EH (cell line): ENCODE measurements at places on chromosomes 1 and 21.

GRCh38 chr1:53578358-53578757, 119.2 kb downstream of the DMRTB1 start:
- peak; percentile 42 for DNase-seq

DNA sequence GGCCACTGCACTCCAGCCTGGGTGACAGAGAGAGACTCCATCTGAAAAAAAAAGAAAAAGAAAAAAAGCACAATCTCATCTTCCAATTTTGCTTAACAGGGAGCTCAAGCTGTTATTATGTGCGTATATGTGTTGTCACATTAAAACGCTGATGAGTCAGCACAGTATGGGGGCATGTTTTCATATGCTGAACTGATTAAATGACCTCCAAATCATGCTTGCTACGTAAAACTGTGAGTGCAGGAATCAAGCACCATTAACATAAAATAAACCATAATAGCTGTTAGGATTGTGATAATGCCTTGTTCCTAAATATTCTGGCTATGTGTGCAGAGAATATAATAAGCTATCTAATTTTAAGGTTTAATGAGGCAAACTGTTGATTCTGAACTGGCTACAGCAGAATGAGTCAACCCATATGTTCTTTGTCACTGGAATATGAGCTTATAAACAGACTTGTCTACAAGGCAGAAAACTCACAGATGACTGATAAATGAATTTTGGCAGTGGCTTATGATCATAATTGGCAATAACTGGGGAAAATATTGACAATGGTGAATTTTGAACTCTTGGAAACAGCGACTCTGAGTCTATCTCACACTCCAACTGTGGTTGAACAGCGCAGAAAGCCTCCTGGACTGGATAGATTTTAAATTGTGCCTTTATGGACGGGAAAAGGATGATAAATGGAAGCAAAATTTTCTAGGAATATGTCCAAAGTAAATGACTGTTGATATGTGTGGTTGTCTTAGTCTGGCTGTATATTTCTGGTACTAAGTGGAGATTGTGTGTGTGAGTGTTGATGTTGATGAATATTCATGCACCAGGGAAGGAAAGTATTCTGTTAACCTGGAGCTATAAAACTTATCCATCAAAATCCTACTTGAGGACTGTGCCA, 75.5 kb downstream of the VCAM1 start:
- DNase-seq: peak; percentile 45

DNA sequence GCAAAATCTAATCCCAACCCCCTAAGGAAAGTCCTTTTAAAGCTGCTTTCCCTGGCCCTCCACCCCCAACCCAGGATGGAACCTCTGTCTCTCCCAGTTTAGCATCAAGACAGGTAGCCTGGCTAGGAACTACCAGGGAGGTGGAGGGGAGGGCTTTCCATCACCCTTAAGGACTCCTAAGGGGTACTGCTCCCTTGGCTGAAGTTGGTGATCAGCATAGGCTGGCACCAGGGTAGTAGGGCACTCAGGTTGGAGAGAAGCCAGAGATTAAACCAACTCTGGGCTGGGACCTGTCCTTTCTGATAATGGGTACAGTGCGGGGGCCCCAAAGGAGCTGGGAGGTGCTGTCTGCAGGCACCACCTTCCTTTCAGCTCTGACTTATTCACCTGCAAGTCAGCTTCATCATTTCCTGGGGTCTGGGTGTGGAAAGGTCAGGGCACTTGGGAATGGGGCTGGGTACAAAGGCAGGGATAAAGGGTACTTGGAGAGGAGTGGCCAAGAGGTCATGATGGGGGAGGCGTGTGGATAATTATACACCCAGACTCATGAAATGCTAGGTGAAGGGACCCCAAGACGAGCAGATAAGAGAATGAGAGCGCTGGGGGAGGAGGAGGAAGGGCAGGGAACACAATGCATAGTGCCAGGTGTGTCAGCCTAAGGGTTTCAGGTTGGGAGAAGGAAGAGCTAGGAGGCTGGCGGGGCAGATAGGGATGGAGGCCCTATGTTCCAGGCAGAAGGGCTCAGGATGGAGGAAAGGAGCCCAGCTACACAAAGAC, 1.2 kb downstream of the ARHGEF2 start:
- no peak for DNase-seq

- peak; percentile 33 for DNase-seq
These were observed 90.2 kb upstream of the NGF start for GRCh38 chr1:115428256-115428655.

DNA sequence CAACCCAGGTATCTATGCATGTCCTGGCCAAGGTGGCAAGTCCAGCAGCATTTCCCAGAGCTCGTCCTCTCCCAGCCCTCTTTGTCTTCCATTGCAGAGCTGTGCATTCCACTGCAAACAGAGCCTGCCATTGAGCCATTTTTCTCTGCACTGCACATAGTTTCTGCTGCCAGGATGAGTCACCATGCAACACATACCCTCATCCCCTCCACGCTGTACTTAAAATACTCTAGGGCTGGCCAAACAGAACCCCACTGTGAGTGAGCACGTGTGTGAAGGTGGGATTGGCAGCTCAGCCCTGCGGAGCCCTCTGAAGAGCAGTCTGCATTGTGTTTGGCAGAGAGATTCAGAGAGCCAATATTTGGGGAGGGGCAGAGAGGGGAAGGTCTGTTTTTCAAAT, 3.9 kb upstream of the ATP1B1 start:
- peak; percentile 88 for DNase-seq

DNA sequence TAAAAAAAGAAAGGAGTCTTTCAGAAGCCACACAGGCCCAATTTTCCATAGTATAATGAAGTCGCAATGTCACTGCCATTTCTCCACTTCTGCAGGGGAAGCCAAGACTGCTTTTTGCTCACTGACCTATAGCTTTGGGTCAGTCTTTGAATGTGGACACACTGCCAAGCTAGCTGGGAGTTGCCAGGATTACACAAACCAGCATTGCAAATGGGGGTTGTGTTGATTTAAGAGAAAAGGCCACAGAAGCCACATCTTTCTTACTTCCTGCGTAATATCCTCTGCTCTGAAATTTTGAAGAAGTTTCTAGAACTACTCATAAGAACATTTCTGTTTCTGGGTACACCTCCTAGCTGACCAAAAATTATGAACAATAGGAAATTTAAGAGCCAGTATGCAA, 45.8 kb upstream of the SAMSN1 start:
- no peak for DNase-seq

DNA sequence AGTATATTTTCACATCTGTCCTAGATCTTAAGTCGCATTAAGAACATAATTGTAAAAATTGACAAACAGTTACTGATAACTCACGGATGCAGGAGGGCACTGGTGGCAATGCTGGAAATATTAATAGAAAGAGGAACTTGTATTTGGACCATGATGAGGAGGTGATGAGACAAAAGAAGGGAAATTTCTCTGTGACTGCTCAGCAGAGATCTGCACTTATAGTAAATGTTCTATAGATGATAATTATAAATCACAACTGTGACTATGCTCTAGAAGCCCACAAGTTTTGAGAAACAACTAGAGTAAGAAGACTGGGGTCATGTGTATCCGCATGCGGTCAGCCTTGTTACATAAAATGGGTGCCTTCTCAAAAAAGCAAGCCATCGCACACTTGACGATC, 8.7 kb upstream of the DUSP12 start:
- DNase-seq: no peak

DNA sequence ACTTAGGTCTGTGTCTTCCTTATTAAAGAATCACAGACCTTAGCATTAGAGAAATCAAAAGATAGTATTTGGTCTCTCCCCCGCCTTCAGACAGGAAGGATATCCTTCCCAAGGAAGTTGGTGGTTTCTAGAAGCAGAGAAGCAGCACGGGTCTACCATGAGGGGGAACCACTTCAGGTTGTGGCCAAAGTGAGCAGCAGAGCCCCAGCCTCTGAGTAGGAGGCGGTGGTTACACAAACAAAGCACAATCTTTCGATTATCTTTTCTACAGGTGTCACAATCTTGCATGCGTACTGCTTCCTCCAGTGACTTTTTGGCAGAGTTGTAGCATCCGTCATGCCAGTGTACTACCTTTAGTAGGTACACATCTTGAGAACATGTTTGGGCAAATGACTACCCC, 8.8 kb downstream of the PGLYRP4 start:
- DNase-seq: no peak

- no peak for DNase-seq
These were observed 35.0 kb downstream of the COL18A1 start for GRCh38 chr21:45439901-45440461.
